Stimulated activated CD8-positive, alpha-beta memory T cell treated with anti-CD3 and anti-CD28 coated beads, Interleukin-4, amount 100 ng/mL, for 4 hours (primary cell): ENCODE measurements at places on chromosomes 4 and X.

GRCh38 chr4:73237044-73237443 is 21.6 kb downstream of the ANKRD17 start:
- DNase-seq = no peak

DNA sequence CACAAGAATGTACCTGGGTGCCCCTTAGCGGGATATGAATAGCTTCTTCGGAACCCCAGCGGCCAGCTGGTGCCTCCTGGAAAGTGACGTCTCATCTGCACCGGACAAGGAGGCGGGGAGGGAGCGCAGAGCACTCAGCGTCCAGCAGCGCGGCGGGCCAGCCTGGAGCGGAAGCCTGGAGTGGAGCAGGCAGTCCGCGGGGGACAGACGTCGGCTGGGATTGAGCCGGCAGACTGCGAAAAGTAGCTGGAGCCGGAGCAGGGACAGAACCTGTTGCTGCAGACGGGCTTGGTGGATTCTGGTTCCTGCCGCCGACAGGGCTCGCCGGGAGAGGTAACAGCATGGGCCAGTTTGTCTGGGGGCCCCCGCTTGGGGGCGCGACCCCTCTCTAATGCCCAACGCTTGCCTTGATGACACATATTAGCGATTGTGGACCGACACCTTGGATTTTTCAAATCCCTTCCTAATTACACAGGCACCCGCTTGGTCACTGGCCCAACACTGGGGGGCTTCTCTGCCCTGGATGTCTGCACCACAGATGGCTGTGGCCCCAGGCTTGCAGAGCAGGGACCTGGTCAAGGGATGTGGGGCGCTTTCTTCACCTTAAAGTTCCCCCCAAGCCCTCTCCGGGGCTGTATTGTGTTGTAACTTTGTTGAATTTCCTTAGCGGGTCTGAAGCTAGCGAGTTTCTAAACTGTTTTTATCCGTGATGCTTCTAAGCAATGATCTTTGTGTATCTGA is at the start of gene NPFFR2:
TSS of gene NPFFR2 (plus strand) at position 133 of the 741 bp plus-strand sequence. CDS start 96,592 bp downstream, outside the sequence.
- DNase-seq = no peak

DNA sequence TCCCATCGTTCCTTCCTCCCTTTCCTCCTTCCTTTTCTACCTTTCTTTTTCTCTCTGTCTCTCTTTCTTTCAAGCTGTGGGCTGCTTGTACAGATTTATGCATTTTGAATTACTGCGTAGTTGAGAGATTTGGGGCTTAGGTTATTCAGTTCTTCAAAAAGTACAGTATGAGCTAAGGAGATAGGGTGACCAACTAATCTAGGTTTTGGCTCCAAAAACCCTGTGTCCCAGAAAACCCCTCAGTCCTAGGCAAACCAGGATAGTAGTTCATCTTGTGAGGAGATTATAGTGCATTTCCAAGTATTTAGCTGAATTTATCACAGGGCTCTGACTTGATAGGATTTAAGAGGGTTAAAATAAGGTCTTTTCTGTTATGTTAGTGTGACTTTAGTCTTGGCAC is 64.5 kb downstream of the NFKB1 start:
- DNase-seq = no peak

- no peak for DNase-seq
These were observed 109.2 kb downstream of the FHDC1 start for GRCh38 chr4:153045111-153045982.

DNA sequence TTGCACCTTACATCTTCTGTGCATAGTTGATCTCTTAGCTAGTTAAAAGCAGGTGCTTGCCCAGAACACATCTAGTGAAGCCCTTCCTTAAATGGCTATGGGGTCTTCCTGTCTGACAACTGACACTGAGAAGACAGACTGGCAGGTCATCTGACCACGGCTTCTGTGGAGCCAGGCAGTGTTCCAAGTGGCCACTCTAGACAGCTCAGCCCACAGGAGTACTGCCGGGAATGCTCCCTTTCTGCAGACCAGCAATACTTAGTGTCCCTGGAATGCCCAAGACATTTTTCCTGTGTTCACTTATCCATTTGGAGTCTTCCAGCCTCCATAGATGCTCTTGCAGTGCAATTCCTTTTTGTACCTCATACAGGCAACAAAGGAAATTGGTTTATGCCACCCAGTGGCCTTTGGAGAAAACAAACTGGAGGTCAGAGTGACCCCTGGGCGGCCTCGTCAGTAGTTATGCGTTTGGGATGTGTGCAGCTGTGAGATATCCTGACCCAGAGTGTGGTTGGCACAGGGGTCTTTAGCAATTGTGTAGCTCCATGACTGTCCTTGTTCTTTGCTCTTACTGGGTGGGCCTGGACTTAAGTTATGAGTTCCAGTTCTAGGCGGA is 335.5 kb downstream of the ARHGAP10 start:
- DNase-seq = no peak

DNA sequence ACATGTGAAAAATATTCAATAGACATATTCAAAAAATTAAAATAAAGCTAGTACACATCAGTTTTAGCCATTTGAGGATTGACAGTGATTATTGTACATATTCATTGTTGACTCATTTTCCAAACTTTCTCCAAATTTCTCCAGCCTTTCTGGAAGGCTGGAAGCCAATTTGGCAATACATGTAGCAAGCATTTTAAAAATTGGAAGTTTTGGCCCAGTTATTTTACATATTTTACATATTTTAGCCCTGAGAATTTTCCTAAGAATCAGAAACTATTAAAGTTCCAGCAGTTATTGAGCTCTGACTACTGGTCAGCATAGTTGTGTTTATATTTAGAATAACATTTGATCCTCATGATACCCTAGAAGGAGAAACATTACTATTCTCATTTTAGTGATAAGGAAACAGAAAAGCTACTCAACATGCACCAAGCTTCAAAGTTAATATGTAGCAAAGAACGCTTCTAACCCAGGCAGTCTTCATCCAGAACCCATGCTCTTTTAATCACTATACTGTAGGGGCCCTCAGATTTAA is 3.2 kb downstream of the CABS1 start:
- DNase-seq = no peak

DNA sequence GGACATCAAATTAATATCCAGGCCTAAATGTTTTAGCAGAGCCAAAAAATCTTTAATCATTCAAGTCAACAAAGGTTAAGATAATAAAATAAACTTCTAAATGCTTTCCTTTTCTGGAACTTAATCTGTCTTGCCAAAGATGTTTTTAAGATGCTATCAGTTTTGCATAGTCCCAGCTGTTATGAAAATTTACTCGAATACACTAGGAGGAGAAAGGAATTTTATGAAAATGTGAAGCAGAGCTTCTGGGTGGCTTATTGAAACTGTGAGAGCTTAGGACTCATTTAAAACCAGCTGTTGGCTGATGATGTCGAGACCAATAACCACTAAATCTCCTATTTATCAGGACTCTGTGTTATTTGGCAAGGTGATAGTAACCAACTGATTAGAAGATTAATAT is 202.2 kb upstream of the ETNPPL start:
- no peak for DNase-seq

DNA sequence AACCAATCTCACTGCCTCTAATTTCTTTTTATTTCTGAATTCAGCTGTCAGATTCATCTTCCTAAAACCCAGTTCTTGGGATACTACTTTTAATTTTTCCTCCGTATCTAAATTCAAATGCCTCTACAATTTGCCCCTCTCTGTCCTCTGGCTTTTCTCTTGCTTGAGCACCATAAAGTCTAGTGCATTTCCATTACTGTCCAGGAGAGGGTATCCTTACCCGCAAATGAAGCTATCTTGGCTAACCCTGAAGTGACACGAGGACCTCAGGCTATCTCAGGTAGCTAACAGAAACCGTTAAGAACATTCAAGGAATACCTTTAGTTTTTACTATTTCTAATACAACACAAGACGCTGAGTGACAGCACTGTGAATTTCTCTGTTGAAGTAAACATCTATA is 49.4 kb upstream of the PRR32 start:
- no peak for DNase-seq

DNA sequence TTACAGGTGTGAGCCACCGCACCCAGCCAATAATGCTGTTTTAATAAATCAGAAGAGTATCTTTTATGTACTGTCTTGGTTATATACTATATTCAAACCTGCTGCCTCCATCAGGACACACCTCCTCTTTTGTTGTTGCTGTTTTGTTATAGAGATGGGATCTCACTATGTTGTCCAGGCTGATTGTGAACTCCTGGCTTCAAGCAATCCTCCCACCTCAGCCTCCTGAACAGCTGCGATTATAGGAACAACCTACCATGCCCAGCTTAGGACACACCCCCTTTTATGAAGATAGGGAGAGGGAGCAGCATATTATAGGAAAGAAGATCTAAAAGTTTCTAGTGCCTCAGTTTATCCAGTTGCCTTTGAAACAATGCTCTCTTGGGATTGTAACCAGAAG is 62.2 kb upstream of the RAB33B start:
- no peak for DNase-seq

GRCh38 chr4:8568068-8568668 is 12.0 kb upstream of the GPR78 start:
- DNase-seq = no peak

DNA sequence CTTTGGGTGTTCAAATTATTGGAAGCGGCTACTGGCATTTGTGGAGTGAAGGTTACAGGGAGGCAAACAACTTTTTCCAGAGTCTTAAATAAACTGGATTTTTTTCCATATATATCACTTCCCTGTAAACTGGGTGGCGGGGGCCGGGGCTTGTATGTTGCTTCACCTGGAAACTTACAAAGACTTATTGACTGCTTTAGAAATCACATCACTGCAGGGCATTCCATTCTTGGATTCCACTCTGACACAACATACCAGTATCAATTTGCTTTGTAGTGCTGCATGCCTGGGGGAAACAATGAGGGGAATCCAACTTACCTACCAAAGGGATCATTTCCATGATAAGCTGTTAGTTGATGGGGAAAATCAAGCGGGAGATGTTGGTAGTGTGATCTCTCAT is 21.7 kb upstream of the FAM156A start:
- DNase-seq = no peak

DNA sequence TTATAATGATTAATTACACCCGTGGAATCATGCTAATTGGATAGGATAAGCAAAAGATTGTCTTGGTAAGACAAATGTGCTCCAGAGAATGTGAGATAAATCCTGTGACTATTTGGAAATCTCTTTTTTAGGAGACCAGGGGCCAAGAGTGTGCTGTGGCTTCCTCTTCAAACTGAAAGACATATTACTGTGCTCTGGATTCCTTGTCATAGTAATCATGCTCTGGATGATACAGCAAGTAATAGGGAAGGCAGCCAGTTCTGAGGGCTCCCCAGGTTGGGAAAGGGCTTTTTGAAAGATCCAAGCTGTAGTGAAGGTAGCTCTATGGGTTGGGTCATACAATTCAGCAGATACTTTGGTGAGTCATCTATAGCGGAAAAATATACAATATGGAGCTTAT is 600.5 kb downstream of the PCDH18 start:
- DNase-seq = no peak

GRCh38 chr4:163195247-163195765 is 28.6 kb upstream of the NAF1 start:
- DNase-seq = no peak

- DNase-seq = no peak
These were observed 154.6 kb downstream of the AFAP1 start for GRCh38 chr4:7785017-7785416.

GRCh38 chr4:72701987-72702819 is 133.2 kb upstream of the ADAMTS3 start:
- no peak for DNase-seq

DNA sequence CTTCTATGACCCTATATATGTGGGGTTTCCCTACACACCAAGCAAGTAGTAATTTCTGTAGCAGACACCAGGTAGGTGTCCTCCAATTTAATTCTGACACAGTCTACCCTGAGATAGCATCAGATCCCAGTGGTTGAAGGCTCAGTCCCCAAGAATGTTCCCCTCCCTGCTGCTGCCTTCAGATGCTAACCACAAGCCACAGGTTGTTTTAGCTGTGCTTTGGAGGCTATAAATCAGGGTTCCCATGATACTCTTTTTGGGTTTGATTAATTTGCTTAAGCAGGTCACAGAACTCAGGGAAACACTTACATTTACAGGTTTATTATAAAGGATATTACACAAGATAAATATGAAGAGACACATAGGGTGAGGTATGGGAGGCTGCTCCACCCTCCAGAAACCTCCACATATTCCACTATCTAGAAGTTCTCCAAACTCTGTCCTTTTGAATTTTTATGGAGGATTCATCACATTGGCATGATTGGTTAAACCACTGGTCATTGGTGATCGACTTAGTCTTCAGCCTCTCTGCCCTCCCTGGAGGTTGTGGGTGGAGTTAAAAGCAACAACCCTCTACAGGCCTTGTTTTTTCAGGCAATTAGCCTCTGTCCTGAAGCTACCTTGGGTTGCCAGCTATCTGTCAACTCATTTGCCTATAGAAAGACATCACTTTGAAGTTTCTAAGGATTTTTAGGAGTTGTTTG is 50.8 kb downstream of the GRIA2 start:
- DNase-seq = no peak

DNA sequence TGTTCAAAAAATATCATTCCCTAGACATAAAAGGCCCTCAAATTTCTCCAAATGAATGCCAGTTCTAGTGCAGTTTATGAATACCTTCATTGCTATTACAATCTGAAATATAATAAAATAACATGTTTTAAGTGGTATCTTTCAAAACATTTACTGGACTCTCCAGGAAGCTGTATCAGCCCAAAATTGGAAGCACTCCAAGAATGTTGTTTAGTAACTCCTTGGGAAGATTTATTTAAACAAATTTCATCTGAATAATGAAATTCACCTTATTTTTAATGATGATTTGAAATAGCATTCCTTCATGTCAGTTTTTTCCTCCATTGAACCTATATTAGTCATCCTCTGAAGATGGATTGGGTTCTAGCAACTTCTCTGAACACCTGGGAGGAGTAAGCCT is 217.2 kb upstream of the PCDH18 start:
- DNase-seq = no peak

- DNase-seq = no peak
These were observed 451.2 kb downstream of the FAT4 start for GRCh38 chr4:125765941-125766340.

- DNase-seq = no peak
These were observed 178.8 kb downstream of the SNCA start for GRCh38 chr4:89657931-89658700.

DNA sequence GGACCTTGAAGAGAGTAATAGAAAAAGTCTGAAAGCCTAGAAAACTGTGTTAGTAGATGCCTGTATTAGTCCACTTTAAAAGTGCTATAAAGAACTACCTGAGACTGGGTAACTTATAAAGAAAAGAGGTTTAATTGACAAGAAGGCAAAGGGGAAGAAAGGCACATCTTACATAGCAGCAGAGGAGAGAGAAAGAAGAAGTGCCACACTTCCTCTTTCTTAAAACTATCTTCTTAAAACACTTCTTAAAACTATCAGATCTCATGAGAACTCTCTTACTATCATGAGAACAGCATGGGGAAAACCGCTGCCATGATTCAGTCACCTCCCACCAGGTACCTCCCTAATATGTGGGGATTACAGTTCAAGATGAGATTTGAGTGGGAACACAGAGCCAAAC is 18.8 kb upstream of the COL25A1 start:
- no peak for DNase-seq

DNA sequence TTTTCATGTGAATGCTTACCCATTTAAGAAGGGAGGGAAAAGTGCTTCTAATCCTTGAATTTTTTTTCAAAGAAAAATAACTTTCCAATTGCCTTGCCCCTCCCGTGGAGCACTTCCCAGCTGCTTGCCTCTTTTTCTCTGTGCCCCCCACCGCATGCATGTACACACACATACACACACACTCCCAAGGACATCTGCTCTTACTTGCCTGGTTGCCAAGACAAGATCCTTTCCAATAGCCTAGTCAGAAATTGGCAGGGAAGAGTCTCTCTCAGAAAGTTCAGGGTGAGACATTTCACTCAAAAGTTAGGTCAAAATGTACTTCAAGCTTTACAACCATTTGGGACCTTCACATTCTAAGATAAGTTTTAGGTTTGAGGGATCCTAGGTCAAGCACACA is 10.9 kb downstream of the HHIP start:
- DNase-seq = no peak
